ENCODE measurements at places on chromosomes 2 and 18. TPM values are rescaled to one million over a fixed set of nuclear protein-coding genes. Genes with fewer than 3 reads are reported as not detected.

CKAP2L gene
- polyA plus RNA-seq = 0.21 TPM

RRM2 gene
- 0.48 TPM for polyA plus RNA-seq

SLC9A2 gene
- not detected for polyA plus RNA-seq

C1QL2 gene
- not detected for polyA plus RNA-seq

CDKL4 gene
- not detected for polyA plus RNA-seq

APCDD1 gene
- polyA plus RNA-seq = not detected

ZNF521 gene
- polyA plus RNA-seq = not detected

IKZF2 gene
- polyA plus RNA-seq = 0.67 TPM

CENPA gene
- not detected for polyA plus RNA-seq

SGPP2 gene
- polyA plus RNA-seq = 2.2 TPM

Data from CD4-positive, alpha-beta memory T cell (primary cell).